ENCODE measurements at places on chromosomes 7 and 10.

GRCh38 chr7:36279200-36279925 lies 110.3 kb upstream of the ANLN start:
- no peak for DNase-seq

- no peak for DNase-seq
These were observed 49.3 kb downstream of the CAMK2B start for GRCh38 chr7:44275957-44276570.

- DNase-seq = peak; percentile 77
These were observed 445 bp upstream of the ATRNL1 start for GRCh38 chr10:115092555-115093285.

GRCh38 chr10:43682956-43683355 lies 34.3 kb upstream of the ZNF32 start:
- DNase-seq = no peak

DNA sequence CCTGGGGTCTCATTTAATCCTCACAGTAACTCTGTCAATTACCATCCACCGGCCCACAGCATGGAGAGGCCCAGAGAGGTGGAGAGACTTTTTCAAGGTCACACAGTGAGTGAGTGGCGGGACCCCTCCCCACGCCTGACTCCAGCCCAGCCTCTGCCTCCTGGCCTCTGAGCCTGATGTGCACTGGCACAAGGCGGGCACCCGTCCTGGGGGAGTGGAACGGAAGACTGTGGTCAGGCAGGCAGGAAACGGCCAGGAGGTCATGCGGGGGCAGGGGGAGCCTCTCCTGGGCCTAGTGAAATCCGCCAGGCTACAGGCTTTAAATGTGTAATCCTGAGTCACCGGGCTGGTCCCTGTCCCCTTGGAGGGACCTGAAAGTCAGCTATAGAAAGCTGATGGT lies 32.2 kb downstream of the ZCCHC24 start:
- DNase-seq = no peak

DNA sequence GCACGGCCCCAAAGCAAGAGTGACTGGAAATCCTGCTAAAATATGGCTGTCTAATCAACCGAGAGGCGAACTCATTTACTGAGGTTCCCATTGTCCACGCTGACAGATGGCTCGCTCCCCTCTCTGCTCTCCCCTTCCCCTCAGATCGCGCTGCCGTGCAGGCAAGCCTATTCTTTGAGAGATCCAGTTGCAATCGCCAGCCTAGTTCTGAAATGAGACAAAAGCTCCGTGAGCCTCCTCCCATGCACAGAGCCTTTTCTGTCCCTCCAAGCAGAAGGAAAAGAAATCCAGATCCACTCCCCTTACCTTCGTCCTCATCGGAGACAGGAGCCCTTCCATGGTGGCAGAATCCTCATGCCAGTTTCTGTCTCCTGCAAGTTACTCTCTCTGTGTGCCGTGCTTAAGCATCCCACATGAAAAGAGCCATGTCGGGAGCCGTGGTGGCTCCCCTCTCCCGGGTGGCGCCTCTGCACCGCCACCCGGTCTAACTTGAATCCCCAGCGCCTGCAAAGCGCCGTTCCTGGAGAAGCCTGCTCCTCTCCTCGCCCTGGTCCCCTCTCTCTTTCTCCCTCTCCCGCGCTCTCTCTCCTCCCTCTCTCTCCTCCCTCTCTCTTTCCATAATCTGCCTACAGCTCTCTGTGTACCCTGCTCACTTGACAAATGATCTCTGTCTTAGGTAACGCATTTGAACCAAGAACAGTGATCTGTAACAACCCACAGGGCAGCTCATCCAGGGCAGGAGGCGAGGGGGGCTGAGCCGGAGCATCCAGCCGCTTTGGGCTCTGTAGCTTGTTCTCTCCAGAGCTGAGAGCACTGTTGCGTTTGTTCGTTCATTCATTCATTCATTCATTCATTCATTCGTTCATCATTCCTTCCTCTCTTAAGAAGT lies 156.8 kb downstream of the FRMD4A start:
- DNase-seq = no peak

- DNase-seq = peak; percentile 58
These were observed 15.9 kb downstream of the ITPRIP start for GRCh38 chr10:104322416-104322782.

GRCh38 chr7:28180031-28180363 lies 598 bp downstream of the JAZF1 start:
- DNase-seq = no peak

DNA sequence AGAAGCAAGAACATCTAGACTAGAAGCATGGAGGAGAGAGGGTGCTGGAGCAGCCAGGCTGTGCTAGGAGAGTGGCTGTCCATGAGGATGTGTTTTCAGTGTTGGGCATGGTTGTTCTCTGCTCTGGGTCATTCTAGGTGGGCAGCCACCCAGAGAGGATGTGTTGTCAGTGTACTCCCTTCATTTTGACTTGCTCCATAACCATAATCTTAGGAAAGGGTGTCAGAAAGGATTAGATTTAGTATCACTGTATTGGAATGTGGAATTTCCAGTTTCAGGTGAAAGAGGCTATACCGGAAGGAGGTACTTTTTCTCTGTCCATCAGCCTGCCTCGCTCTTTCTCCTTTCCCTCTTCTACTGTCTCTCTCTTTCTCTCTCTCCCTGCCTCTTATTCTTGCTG lies 474.5 kb upstream of the PODXL start:
- DNase-seq = no peak

DNA sequence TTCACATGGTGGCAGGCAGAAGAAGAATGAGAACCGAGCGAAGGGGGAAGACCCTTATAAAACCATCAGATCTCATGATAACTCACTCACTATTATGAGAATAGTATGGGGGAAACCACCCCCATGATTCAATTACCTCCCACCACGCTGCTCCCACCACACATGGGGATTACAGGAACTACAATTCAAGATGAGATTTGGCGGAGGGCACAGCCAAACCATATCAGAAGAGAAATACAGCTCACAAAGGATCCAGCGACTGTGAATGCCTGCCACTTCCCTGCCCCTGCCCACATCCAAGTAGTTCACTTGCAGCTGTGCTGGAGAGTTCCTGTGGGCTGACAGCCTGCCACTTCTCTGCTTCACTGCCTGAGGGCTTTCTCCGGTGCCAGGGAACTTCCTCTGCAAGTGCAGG lies 148.7 kb downstream of the C7orf25 start:
- no peak for DNase-seq

GRCh38 chr10:48511066-48511874 lies 93.6 kb downstream of the ARHGAP22 start:
- DNase-seq = peak; percentile 20
